ENCODE measurements at places on chromosomes 2 and 18. TPM values are rescaled to one million over a fixed set of nuclear protein-coding genes. Genes with fewer than 3 reads are reported as not detected.

The EGR4 gene
- 2.2 TPM for total RNA-seq

The C2orf66 gene
- total RNA-seq = not detected

- no peak for DNase-seq
Observed at GRCh38 chr18:350953-351572, 83.2 kb upstream of the THOC1 start.

- no peak for DNase-seq
Observed at GRCh38 chr2:233811732-233812131, 33.6 kb downstream of the MROH2A start.

- DNase-seq = no peak
Observed at GRCh38 chr18:59416818-59417217, 57.8 kb upstream of the LMAN1 start.

All from HT-29 (cell line).